Stimulated activated CD8-positive, alpha-beta memory T cell treated with anti-CD3 and anti-CD28 coated beads, Interleukin-7, amount 100 ng/mL, for 1 hour (primary cell): ENCODE measurements at places on chromosomes 7 and 10.

- DNase-seq, result no peak
Observed at GRCh38 chr10:93541402-93542357, 24.8 kb upstream of the FFAR4 start.

DNA sequence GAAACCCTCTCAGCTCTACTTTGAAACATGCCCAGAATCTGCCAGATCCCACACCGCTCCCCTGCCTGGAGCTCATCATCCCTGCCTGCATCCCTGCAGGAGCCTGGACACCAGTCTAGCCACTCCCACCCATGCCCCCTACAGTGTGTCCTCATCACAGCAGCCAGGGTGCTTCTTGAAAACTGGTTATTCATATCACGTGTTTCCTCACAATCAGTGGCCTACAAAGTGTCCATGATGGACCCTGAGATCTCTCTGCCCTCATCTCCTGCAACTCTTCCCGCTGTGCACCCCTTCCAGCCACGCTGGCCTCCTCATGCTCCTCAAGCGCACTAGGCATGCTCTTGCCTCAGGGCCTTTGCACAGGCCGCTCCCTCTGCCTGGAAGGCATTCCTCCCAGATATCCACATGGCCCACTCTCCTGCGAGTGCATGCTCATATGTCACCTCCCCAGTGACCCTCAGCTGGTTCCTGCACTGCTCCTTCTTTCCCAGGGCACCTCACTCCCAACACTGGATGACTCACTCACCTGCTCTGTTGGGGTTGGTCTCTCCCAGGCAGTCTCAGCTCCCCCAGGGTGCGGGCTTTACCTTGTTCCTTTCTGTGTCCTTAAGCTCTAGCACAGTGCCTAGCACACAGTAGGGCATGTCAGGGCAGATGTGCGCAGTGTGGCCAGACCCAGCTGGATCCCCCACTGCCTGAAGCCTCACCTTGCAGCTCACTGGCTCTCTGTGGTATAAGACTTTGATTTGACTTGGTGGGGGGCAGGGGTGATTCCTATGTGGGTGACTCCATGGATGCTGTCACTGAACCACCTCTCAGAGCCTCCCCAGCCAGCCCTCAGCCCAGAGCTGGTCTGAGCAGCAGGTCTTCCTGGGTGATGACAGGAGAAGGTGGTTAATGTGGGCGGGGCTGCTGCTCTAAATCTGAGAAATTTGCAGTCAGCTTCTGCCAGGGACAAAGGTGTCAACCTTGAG is 37.3 kb downstream of the CDH23 start:
- no peak for DNase-seq

- no peak for DNase-seq
Observed at GRCh38 chr10:57790703-57791102, 477.0 kb downstream of the IPMK start.

DNA sequence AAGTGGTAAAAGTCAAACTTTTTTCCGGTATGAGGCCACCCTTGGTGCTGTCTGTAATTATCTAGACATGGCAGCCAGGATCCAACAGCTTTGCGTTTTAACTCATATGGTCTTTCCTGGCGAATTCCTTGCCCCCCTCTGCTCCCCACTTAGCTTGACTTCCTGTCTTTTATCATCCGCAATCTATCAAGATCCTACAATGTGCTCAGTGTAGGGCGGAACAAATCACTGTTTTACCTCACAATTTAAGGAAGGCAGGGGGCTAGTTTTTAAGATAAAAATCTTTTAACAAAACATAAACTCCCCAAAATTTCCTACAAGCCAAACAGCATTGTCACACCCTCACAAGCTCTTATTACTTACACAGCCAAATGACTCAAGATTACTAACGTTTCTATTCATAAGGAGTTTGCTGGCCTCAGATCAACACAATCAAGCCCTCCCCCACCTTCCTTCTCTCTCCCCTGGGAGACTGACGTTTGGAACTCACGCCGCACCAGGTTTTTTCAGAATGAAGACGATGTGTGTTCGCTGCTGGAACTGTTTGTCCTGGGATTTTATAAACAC is 1.3 kb upstream of the CDK14 start:
- no peak for DNase-seq

DNA sequence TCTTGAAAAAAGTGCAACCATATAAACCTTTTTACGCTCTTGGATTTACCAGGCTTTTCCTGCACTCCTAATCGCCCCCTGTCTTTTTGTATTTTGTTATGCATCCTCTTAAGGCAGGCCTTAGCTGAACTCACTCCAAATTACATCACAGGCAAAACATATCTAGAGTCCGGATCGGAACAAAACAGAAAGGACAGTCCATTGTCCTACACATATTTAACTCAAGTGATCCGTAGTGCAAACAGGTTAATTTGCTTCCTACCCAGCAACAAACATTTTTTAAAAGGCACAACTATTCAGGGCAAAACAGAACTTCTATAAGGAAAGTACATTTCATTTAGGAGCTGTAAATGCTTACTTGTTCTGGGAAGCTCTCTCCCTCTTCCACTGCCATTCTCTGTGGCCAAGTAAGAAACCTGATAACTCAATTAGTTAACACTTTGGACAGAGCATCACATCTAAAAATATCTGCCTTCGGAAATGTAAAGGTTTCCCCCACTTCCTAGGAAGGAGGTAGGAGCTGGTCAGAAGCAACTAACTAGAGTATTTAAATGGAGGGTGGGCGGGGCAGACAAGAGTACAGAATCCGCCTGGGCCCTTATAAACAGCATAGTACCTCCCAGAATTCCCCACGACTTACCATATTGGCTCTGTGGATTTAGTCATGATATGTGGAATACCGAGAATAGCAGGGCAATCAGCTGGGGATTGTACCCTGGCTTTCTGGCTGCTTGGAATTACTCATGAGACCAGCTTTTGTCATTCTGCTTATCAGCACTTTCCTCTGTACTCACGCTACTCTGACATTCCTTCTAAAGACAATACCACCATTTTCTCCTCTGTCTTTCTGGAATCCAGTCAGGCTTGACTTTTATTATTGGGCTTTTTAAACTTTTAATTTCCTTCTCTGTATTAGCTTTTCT is 89.5 kb downstream of the ANK3 start:
- no peak for DNase-seq

GRCh38 chr7:4783292-4783652 is 7.8 kb downstream of the AP5Z1 start:
- no peak for DNase-seq
